ENCODE measurements at places on chromosomes 7 and 10.

- no peak for DNase-seq
These were observed 586.6 kb downstream of the PTPRN2 start for GRCh38 chr7:158001003-158001402.

DNA sequence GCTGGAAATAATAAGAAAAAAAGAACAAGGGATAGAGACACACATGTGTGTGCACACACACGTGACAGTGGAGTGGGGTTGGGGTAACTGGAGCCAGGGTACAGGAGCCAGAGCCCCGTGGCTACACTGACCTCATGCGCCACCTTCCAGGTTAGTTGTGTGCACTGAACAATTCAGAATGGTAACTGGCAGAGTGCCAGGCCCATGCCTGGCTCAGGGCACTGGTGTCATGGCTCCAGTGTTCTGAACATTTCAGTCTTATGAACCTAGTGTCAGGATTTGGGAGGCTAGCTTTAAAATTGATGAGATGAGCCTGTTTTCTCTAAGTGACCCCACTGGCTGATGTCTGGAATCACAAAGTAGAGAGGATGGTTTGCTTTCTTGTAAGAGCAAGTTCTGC is 269.6 kb downstream of the SORCS3 start:
- DNase-seq, result no peak

GRCh38 chr7:96426027-96426426 is 104.1 kb upstream of the SLC25A13 start:
- DNase-seq, result no peak

DNA sequence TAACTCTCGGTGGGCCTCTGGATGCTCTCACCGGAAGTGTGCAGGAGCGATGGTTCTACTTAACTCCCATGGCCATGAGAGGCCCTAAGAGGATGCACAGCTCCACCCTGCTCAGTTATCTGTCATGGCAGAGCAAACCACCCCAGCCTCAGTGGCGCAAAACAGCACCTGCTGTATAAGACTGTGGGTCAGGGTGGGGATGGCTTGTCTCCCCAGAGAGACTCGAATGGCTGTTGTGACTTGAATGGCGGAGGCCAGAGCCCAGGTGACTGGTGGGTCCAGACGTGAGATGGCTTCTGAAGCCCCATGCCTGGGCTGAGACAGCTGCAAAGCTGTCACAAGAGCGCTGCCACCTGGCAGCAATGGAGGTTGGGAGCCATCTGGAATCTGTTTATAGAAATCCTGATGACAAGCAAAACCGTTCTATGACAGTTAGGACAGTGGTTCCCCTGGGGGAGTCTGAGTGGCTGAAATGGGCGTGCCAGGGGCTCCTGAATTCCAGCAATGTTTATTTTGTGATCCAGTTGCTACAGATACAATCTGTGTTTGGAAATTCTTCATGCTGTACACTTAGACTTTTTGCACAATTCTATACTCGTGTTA is 490.5 kb downstream of the TCERG1L start:
- DNase-seq, result no peak

DNA sequence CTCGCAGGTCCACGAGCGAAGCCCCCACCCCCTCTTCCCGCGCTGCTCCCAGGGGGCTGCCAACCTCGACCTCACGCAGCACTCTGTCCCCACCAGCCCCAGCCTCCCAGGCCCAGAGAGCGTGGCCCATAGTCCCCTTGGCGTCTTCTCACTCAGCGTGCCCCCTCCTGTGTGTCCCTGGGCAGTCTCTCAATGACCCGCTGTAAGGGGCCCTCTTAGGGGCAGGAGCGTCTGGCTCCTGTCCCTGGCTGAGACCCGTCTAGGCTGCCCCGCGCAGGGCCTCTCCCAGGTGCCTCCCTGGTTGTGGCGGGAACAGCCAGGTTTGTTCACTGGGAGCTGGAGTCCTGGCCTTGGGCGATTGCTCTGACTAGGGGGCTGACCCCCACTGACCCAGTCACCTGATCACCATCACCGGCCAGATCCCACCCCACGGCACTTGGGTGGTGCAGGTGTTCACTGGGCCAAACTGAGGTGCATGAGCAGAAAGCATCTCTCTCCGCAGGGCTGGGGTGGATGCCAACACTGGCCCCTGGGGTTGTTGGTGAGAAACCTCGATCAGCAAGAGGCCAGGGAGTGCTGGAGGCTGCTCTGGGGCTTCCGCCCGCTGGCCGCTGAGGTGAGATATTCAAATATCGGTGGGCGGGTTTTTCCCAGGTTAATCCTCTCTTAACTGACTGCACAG is 12.6 kb upstream of the WDFY4 start:
- DNase-seq, result no peak

All from D721Med (cell line).